Stimulated activated CD4-positive, alpha-beta T cell treated with anti-CD3 and anti-CD28 coated beads, TNF-alpha, amount 100 ng/mL, for 1 hour (primary cell): ENCODE measurements at places on chromosomes 4 and X.

- no peak for DNase-seq
Observed at GRCh38 chrX:69424161-69424560, 80.0 kb upstream of the NALF2 start.

GRCh38 chr4:144298519-144298918, 158.0 kb upstream of the GYPA start:
- DNase-seq = no peak

GRCh38 chrX:70129816-70130215, 3.4 kb upstream of the IGBP1 start:
- no peak for DNase-seq

- DNase-seq = no peak
Observed at GRCh38 chr4:36308150-36308549, 26.7 kb downstream of the DTHD1 start.

- no peak for DNase-seq
Observed at GRCh38 chrX:147173594-147173993, 359.1 kb upstream of the CXorf51A start.

- no peak for DNase-seq
Observed at GRCh38 chrX:14274691-14275090, 245.0 kb upstream of the GEMIN8 start.

- DNase-seq = no peak
Observed at GRCh38 chr4:110636171-110636679, 13.3 kb upstream of the PITX2 start.

DNA sequence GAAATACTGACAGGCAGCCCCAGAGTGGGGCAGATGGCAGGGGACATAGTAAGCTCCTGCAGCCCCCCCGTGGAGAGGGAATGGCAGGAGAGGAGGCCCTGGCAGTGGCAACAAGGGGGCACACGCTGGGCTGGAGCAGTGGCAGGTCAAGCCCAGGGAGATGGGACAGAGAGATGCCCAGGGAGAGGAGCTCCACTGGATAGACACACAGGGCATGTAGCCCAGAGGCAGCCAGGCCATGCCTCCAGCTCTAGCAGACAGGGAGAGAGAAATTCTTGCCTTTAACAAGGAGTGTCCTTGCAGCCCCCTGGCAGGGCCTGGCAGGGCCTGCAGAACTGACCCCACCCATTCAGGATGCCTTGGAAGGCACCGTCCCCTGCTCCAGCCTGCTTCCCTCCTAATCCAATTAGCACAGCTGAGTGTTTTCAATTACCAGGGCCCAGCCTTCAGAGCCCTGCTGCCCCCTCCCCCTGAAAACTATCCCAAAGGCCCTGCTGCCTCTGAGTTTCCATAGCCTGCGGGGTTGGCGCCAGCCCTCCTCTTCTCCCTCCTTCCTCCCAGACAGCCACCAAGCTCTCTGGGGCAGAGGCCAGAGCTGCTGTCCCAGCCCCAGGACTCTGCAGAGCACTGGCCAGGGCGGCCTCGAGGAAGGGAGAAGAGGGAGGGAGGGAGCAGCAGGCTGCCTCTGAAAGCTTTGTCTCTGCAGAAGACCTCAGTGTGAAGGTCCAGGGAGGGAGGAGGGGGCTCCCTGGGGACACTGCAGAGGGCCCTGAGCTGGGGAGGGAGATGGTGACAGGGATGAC, 12.5 kb downstream of the L1CAM start:
- no peak for DNase-seq

GRCh38 chr4:116272336-116272735, 813.0 kb downstream of the TRAM1L1 start:
- no peak for DNase-seq

DNA sequence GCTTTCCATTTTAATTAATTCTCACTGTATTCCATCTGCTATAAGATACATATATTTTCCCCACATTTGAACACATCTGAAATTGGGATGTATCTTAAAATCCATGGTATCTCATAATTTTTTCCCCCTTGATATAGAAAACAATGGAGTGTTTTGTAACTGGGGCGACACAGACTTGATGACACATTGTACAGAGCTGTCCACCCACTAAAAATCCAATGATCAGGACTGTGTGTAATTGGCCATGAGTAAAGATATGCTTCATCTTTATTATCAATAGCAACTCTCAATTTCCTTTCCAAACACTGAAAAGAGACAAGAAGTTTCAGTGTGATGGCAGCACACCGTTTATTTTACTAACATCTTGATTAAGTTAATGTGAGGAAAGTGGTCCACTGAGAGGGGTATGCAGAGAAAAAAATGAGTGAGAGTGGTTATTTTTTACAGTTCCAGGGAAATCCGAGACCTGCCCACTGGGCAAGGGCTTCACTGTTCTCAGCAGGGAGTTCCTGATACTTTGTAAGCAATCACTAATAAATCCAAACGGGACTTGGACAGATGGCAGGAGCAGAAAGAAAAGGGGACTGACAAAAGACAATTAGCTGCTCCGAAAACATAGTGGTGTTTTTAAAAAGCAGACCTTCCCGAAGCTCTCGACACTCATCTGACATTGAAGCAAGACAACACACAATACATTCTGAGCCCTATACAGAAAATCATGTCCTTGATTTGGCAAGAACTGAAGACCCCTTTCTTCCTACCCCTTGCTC, 149.4 kb downstream of the TSPAN5 start:
- no peak for DNase-seq

DNA sequence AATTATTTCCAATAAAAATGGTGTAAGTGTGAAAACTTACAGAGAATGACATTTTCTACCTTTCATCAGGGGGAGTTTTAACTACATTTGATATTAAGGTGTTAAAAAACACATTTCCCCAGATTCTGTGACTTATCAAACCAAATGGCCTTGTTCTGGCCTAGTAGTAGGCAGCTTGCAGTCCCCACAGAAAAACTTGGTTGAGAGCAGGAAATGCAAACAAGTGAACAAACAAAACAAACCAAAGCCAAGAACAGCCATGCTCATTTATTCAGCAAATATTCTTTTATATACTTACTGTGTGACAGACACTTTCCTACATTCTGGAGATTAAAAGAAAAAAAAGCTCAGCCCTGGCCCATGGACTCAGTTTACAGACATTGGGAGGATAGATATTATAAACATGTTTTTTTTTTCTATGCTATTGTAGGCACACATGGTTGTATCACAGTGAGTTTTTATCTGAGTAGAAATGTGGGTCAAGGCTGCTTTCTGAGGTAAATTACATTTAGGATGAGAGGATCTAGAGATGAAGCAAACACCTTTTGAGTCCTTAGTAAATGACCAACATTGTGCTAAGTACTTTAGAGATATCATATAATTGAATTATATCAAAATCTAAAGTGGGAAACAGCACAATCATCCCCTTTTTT, 449.2 kb upstream of the AADAT start:
- DNase-seq = no peak

- DNase-seq = no peak
Observed at GRCh38 chr4:147163311-147163710, 217.6 kb upstream of the TTC29 start.

GRCh38 chr4:26058537-26058936, 144.5 kb downstream of the SMIM20 start:
- no peak for DNase-seq

- DNase-seq = no peak
Observed at GRCh38 chr4:19945501-19945900, 306.2 kb upstream of the SLIT2 start.

DNA sequence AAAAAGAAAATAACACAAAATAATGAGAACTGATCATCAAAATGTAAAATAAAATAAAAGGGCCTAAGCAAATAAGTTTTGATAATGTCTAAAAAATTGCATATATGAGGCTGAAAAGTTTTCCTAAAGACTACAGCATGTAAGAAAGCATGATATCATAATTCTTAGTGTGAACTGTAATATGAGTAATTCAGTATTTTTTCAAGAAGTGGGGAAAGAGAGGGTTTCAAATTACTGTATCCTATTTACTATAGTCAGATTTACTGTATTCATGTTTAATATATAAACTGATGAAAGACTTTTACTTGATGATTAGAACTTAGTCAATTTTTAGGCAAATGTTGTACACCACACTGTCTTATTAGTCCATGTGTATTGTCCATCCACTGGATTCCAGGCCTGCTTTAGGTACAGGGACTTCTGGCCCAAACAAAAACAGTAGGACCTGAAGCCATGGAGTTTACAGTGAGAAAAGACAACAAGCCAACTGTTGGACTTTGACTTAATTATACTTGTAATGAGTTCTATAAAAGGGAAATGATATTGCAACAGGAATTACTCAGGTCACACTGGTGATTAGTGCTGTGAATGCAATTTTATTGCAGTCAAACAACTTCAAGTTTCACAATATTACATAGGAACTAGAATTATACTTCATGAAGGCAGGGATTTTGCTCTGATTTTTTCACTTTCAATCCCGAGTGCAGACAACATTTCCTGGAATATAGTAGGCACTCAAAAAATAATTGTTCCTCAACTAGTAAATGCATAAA, 517.7 kb upstream of the GALNT7 start:
- no peak for DNase-seq

DNA sequence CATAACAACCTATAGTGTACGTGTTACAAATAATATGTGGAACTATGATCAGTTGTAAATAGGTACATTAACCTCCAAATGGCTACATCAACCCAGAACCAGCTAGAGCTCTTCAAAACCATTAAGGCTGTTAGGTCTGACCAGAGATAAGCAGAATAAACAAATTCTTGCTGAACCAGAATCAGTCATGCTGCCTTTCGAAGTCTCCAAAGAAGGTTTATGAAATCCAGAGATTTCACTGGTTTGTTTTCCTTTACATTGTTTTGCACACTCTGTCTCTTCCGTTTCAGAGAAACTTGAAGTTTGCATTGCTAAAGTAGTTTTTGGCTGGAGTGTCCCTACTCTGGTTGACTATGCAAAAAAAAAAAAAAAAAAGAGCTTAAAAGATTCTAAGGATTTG, 177.3 kb upstream of the SLIT2 start:
- no peak for DNase-seq

DNA sequence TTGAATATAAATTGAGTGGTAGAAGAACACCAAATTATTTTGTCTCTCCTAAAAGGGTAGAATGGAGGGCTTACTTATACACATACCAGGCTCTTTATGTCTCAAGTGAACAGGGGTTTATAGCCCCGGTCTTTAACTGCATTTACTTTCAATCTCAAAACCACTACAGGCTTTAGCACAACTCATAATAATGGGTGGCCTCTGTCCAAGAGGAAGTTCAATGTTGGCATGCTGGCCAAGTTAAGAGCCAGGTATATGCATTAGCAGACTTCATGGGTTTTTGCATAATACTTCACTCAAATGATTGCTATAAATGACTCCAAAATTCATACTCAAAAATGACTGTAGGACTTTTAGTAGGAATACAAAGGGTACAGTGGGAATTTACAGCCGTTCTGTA, 118.5 kb upstream of the OTUD4 start:
- DNase-seq = no peak

GRCh38 chr4:67746797-67747495, 7.2 kb downstream of the GNRHR start:
- no peak for DNase-seq

DNA sequence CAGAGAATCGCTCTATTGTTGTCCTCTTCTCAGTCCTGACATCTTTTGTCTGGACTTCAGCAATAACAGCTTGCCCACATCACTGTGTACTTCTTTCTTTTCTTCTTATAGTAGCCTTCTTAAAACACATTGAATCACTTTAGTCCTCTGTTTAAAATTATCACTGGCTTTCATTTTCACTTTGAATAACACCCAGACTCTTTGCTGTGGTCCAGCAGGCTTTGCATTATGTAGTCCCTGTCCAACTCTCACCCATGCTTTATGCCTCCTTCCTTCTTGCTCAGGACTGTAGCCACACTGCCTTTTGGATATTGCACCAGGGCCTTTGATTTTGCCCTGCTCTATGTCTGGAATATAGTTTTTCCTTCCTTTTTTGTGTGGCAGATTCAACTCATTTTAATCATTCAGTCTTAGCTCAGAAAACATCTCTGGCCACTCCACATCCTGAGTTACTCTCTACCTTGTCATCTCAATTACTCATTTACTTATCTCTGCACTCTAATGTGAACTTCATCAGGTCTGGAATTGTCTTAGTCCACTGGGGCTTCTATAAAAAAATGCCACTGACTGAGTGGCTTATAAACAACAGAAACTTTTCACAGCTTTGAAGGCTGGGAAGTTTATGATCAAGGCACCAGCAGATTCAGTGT, 168.2 kb downstream of the C4orf33 start:
- DNase-seq = no peak

DNA sequence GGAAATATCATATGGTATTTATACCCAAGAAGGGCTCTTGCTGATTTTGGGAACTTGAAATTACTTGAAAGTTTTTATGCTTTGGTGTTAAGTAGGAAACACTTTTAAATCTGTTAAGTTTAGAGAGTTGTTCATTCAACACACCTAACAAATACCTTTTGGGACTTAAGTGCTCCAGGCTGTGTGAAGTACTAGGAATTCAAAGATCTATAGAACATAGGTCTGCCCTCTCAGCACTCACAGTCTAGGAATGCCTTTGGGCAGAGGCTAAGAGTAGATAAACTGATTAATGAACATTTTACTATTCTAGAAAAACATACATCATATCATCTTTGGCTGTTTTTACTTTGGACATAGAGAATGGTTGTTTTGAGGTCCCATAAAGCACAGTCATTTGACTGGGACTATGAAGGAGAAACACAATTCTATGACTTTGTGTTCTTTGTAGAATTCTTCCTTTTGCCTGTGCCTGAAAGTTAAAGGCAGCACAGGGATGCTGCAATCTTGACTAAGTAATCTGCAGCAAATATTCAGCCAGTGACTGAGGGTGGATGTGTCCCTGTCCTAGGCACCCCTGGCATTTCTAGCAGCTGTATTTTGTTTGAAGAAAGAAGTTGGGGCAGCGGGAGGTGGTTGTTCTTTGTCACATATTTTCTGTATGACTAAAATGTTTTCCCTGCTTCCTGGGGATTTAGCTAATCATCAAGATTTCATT, 8.3 kb downstream of the BMP3 start:
- DNase-seq = no peak

- DNase-seq = no peak
Observed at GRCh38 chr4:40850496-40850895, 100.7 kb downstream of the NSUN7 start.

GRCh38 chr4:1608196-1608820, 75.8 kb downstream of the FAM53A start:
- no peak for DNase-seq

GRCh38 chr4:2793586-2794485, 951 bp downstream of the SH3BP2 start:
- DNase-seq = no peak

- DNase-seq = no peak
Observed at GRCh38 chr4:87042986-87043820, 108.4 kb downstream of the AFF1 start.

DNA sequence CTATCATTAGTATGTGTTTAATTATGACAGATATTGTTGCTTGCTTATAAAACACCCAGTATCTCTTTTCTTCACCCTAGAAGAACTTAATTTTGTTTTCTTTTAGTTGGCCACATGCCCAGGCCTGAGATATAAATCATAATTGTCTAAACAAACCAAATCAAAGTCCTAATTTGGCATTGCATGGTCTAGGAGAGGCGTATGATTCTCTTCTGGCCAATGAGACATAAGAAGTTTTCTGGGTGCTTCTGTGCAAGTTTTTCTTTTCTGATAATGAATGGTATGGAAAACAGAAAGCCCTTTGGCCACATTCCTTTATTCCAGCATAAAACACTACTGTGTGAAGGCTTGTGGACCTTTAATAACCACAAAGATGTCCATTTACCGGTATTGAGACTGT, 192.9 kb upstream of the CTSO start:
- no peak for DNase-seq

GRCh38 chr4:159764343-159764952, 661.6 kb downstream of the RAPGEF2 start:
- DNase-seq = no peak
